Fibroblast of skin of back (primary cell): ENCODE measurements at places on chromosomes 3 and 15.

DNA sequence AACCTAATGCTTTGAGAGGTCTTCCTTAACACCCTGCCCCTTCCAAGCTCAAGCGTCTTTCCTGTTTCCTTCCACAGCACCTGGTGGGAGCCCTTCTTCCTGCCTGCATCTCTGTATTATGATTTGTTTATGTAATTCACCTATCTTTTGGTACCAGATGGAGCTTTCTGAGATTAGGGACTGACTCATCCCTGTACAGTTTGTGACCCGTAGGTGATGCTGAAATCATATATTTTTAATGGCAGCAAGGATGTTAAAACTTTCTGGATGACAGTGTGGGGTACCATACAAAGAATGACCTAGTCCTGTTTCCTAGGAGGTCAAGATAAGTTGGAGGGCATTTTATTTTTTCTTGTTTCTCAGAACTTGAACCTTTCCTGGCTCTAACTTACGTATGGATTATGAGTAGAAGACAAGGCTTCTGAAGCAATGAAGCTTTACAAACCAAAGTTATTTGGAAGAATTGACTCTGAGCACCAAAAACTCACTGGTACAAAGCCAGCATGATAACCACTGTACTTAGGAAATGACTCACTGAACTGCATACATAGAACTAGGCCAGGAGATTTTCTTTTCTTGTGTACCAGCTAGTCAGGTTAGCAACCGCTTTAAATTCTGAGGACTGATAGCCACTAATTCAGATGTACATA is 46.6 kb downstream of the HHLA2 start:
- DNase-seq, result peak; percentile 2

DNA sequence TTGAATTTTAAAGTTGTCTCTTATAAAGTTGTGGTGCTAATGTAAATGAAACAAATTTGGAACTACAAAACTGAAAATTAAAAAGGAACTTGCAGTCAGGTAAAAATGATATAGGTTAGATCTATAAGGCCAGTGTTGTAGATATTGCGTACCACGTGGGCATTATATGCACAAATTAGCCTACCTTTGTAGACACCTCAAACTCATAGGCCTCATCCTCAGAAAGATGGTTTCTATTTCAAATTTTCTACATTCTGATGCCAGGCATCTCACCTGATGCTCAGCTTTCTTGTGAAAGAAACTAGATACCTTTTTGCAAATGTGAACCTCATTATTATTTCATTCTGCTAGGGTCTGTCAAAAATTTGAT is 25.6 kb downstream of the TMEM207 start:
- no peak for DNase-seq

GRCh38 chr15:42141795-42142667 is 14.4 kb downstream of the PLA2G4F start:
- DNase-seq, result no peak

- DNase-seq, result peak; percentile 34
These were observed 48.8 kb downstream of the EPHA6 start for GRCh38 chr3:96863129-96863740.

- no peak for DNase-seq
These were observed 136.3 kb downstream of the GHSR start for GRCh38 chr3:172312001-172312400.

DNA sequence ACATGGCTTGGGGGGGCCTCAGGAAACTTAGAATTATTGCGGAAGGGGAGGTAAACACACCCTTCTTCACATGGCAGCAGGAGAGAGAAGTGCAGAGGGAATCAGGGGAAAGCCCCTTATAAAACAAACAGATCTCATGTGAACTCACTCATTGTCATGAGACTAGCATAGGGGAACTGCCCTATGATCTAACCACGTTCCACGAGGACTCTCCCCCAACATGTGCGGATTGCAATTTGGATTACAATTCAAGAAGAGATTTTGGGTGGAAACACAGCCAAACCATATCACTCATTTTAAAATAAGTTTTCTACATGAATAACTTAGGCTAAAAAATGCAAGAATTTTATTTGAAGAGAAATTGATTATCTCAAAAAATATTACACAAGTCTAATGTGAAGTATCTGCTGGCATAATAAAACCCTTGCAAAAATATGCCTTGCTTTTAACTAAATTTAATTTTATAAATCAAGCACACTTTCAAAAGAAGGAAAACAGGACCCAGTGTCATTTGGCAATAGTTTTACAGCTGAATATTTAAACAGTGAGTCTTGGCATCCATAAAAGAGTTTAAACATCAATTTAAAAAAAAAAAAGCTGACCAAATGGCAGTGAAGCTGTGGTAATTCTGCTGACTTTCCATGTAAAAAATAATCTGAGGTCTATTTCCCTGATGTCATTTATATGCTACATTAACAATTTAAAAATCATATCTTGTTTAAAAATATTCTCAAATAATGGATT is 1057.2 kb downstream of the NAALADL2 start:
- no peak for DNase-seq

DNA sequence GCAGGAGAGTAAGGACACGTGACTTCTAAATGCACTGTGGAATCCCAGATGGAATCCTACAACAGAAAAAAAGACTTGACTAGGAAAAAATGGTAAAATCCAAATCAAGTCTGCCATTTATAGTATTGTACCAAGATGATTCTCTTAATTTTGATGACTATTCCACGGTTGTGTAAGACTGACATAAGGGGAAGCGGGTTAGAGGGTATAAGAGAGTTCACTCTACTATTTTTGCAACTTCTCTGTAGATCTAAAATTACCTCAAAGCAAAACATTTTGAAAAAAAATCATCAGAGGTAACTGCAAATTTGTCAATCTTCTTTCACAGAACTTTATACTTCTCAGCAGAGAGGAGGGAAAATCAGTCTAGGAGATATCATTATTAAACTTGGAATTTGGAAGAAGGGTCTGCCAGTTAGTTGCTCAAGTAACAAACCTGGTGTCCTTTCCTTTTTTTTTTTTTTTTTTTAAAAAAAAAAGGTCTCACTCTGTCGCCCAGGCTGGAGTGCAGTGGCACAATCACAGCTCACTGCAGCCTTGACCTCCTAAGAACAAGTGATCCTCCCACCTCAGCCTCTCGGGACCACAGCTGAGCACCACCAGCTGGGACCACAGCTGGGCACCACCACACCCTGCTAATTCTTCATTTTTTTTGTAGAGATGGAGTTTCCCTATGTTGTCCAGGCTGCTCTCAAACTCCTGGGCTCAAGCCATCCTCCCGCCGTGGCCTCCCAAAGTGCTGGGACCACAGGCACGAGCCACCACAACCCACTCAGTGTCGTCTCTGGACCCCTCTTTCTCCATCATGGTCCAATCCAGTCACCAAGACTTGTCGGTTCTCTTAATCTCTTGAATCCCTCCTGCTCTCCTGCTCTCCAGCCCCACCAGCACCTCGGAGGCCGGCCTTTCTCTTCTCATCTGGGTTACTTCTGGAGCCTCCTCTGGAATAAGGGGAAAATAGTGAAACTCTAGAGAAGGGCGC is 14.9 kb upstream of the HES1 start:
- DNase-seq, result no peak

DNA sequence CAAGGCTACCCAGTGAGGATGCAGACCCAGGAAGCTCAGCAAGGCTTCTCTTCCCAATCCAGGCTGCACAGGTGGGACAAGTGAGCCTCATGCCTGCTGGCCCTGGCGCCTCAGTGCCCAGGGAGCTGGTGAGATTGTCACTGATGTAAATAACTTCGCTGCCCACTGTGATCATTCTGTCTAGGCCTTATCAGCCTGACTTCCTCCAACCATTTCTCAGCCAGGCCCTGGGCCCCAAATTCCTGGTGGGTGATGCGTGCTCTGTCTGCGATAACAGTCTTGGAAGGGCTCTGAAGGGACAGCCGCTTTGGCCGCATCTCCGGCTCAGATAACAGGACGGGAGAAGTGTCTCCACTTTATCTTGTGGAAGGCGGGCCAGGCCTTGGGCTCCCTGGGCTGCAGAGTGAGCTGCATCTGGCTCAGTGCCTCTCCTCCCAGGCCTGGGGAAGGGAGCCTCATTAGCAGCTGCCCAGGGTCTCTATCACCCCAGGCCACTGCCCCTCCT is 2.2 kb upstream of the FBLN2 start:
- peak; percentile 92 for DNase-seq

GRCh38 chr3:108404368-108404767 is 106.0 kb downstream of the MYH15 start:
- peak; percentile 81 for DNase-seq

GRCh38 chr3:119588112-119588511 is 8.8 kb downstream of the ADPRH start:
- peak; percentile 13 for DNase-seq

GRCh38 chr15:89068325-89068784 is 19.9 kb upstream of the ABHD2 start:
- DNase-seq, result peak; percentile 85

DNA sequence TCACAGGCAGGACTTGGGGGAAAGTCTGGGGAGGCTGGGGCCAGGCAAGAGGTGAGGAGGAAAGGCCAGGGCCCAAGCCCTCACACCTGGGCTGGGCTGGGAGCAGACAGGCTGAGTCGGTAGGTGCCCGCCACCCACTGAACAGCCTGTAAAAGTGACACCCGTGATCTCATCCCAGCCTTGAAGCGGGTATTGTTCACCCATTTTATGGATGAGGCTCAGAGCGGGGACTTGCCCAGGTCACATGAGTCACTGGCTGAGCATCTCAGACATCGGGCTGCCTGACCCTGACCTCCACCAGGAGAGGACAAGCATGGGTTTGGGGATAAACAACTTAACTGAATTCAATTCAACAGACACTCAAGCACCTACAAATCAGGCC is 52.0 kb upstream of the CTSH start:
- no peak for DNase-seq

DNA sequence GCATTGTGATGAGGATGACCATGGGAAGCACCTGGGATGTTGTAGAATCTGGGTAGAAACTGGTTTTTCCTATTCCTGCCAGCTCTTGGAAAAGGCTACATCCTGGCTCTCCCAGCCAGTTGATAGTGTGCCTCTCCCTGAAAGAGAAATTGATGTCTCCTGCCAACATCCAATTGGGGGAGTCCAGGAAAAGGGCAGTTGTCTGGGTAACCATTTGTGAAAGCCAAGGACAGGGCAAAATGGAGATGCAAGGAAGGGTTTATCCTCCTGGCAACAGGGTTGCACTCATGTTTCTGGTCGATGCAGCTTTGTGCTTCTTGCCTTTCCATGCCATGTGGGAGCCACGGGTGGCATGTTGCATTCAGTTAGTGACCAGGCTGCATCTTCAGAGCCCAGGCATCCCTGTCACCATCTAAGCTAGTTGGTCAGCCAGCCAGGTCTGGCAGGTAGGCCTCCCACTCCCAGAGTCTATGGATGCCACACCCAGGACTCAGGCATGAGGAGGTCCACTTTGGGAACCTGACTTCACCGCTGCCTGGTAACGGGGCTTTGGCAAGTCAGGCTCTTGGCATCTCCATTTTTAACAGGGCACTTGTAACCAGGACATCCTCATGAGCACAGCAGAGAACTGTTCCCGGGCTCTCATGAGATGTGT is 153.5 kb downstream of the DNAJB8 start:
- DNase-seq, result no peak

GRCh38 chr15:54322341-54322740 is 344.1 kb downstream of the UNC13C start:
- no peak for DNase-seq

- DNase-seq, result no peak
These were observed 163.4 kb downstream of the PTPRG start for GRCh38 chr3:61724801-61725200.

- DNase-seq, result peak; percentile 15
These were observed 217.0 kb downstream of the ZNF621 start for GRCh38 chr3:40741729-40742128.

DNA sequence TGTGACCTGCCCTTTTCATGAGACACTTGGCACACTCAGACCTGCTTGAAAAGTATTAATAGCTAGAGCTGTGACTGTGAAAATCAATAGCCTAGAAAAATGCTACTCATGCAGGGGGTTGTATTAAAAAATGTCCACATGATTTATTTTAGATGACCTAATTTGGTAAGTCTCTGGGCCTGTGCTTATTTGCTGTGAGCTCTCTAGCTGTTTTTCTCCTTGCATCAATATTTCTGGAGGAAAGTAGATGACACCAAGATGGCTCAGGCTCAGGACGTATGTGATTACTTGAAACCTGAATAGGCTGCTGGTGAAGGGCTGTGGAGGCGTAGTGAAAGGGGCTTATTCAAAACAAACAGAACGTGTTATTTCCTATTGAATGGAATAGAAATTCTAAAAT is 29.5 kb downstream of the KCNAB1 start:
- DNase-seq, result peak; percentile 16

- no peak for DNase-seq
These were observed 114.4 kb downstream of the RYR3 start for GRCh38 chr15:33425142-33425541.

DNA sequence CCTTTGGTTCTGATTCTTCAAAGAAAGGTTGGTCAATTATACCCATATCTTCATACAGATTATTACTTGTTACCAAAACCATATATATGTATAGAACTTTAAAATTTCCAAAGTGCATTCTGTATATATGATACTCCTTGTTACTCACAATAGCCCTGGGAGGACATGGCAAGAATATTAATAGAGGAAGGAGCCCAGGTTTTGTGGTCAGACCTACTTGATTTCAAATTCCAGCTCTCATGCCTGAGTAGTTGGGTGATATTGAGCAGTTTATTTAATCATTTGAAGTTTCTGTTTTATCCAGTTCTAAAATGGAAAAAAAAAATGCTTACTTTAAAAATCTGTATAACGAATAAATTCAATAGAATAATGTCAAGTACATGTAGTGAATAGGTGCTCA is 2.5 kb downstream of the IL1RAP start:
- DNase-seq, result no peak

DNA sequence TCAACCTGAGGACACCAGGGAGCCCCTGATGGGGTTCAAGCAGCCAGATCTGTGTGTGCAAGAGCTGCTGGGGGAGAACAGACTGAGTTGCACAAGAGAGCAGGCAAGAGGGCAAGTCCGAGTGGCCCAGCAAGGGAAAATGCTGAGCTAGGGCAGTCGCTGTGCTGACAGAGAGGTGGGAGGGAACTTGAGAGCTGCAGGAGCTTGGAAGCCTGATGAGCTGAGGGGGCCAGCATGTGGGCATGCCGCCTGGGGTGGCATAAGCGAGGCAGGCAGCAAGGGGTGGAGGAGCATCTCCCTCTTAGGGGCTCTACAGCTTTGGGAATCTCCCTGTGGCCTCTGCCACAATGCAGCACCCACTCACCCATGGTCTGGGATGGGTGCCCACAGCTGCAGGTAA is 4.7 kb upstream of the CORO2B start:
- no peak for DNase-seq

GRCh38 chr15:46111730-46112129 is 476.9 kb downstream of the SQOR start:
- DNase-seq, result no peak
